ENCODE measurements at places on chromosomes 2 and 18.

DNA sequence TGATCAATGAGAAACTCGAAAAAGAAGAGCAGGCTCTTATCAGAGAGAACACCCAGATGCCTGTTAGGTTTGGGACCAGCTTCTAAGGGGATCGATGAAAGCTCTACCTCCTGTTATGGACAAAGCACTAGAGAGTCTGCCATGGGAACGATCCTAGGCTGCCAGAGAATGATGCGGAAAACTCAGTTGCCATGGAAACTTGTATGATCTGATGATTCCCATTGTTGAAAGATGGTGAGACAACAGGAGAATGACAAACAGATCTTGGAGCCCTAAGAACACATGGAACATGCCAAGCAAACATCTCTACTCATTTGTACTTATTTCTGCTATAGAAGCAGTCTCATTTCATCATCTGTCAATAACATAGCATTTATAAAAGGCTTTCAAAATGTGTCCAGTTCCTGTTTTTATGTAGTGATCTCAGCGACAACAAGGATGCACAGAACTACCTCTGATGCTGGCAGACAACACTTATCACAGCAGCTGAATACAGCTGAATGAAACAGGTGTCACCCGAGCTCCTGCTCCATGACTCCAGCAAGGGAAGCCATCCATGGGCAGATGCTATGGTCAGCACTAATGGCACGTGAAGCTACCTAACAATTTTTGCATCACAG lies 59.6 kb downstream of the NCKAP5 start:
- no peak for DNase-seq

DNA sequence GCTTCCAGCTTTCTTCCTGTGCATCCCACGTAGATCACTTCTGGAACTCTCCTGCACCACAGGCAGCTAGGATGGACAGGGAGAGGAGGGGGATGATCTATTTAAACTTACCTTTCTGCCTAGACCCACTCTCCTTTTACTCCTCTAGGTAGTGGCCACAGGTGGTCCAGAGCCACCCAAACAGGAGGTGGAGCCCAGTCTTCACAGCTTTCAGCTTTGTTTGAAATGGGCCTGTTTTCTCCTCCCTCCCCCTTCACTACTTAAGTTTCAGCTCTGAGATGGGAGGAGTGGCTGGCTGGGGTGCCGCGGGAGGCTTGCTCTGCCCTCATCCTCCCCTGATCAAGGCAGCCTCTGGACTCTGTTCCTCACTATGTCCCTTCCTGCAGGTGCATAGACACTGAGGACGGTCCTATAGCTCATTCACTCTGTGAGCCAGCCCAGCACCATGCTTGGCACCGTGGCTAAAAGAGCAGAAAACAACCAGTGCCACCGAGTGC lies 12.6 kb upstream of the CELF4 start:
- no peak for DNase-seq

DNA sequence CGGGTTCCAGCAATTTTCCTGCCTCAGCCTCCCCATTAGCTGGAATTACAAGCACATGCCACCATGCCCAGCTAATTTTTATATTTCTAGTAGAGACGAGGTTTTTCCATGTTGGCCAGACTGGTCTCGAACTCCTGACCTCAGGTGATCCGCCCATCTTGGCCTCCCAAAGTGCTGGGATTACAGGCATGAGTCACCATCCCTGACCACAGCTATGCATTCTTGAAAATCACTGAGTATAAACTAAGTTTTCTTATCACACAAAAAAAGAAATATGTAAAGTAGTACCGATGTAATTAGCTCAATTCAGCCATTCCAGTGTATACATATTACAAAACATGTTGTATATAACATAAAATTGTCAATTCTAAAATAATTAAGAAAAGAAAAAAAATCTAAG lies 232.7 kb downstream of the MBD2 start:
- DNase-seq: no peak

- DNase-seq: no peak
These were observed 21.2 kb downstream of the PARD3B start for GRCh38 chr2:204566439-204566838.

- no peak for DNase-seq
These were observed 73.6 kb downstream of the EN1 start for GRCh38 chr2:118773826-118774225.

DNA sequence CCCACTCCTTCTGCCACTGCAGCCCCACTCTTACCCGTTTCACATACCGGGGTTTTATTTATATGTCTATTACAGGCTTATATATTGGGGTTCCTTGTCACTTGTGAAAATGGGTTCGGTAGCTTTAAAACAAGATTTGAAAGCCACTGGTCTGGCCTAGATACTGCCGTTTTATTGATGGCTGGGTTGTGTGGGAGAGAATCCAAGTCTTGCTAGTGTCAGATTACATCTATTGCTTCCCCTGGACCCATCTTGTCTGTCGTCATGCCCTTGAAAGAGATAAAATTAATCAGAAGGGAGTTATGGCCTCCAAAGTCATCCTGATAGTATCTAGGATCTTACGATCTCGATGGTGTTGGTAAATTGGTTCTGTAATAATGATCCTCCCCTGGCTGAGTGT lies 79.4 kb downstream of the EIPR1 start:
- DNase-seq: no peak

DNA sequence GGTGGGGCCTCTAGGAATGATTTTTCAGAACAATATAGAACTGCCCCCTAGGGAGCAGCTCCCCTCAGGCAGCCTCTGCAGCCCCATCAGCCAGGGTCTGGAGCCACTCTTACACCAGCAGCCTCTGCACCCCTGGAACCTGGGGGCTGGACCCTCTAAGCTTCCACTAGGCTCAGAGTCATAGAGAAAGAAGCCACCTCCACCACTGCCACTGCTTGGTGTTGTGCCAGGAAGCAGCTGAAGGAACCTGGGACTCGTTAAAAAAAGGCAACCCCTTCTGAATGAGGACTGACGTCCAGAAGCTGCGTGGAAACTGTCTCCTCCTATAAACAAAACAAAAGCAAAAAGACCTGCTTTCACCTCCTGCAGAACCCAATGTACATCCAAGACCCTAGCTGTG lies 98.1 kb upstream of the HS6ST1 start:
- no peak for DNase-seq

- no peak for DNase-seq
These were observed 67.1 kb downstream of the DIS3L2 start for GRCh38 chr2:232028631-232029030.

- no peak for DNase-seq
These were observed 285.3 kb downstream of the SOX11 start for GRCh38 chr2:5977477-5977876.

GRCh38 chr2:58065248-58065647 lies 18.6 kb downstream of the VRK2 start:
- no peak for DNase-seq

- no peak for DNase-seq
These were observed 20.7 kb upstream of the GYPC start for GRCh38 chr2:126635281-126635680.

GRCh38 chr2:39834426-39834825 lies 55.4 kb upstream of the THUMPD2 start:
- DNase-seq: no peak

GRCh38 chr2:160269365-160269764 lies 69.3 kb upstream of the ITGB6 start:
- no peak for DNase-seq

DNA sequence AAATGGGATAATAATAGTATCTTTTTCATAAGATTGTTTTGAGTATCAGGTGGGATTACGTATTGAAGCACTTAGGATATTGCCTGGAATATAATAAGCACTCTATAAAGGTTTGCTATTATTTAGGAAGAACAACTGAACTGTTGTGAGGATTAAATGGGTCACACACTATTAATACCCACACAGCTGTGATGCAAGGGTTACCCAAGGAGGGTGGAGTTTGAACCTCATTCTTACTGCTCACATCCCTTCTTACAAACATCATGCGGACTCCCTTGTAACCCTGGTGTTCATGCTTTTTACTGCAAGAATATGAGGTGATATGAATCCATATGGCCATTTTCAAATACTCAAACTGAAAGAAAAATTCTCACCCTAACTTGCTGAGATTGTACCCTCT lies 113.5 kb downstream of the KCTD1 start:
- no peak for DNase-seq

GRCh38 chr2:197777823-197778407 lies 7.2 kb downstream of the BOLL start:
- DNase-seq: peak; percentile 17

GRCh38 chr2:231601356-231602229 lies 8.9 kb downstream of the TEX44 start:
- DNase-seq: peak; percentile 59

DNA sequence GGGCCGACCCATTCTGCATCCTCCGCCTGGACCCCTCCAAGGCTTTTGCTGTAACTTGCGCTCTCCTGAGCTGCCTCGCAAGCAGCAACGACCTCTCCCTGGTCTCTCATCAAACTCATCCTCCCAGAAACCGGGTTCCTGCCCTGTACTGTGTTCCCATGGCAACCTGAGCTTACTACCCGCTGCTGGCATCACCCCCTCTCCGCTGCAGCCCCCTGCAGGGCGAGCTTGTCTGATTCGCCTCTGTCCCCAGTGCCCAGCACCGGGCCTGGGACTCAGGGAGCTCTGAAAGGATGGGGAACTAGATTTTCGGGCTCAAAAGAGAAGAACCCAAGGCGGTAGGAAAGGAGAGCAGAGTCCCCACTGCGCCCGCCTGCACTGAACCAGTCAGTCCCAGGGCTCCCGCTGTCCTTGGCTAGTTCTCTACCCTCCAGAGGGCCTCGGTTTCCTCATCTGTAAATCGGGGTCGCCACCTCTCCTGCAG lies 463 bp downstream of the HS1BP3 start:
- peak; percentile 36 for DNase-seq

GRCh38 chr2:207895274-207895860 lies 125.7 kb upstream of the FZD5 start:
- DNase-seq: no peak

DNA sequence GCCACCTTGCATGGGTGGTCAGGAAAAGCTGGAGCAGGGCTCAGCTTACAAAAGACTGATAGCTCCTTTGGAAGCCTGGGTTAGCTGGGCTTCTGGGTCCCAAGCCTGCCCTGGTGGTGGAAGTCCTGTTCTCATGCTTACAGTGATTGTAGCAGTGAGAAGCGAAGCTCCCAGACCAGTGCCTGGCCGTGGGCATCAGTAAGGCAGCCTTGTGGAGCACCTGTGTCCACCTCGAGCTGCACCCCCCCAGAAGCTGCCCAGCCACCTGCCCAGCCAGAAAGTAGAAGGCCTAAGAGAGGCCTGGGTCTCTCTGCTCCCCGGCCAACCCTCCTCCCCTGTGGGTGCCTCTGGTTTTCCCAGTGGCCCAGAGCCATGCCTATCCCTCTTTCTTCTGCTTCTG lies 10.5 kb downstream of the GLI2 start:
- DNase-seq: no peak

- no peak for DNase-seq
These were observed 167.4 kb downstream of the C1D start for GRCh38 chr2:67895227-67895941.

- no peak for DNase-seq
These were observed 112.8 kb downstream of the UPP2 start for GRCh38 chr2:158214431-158214830.

DNA sequence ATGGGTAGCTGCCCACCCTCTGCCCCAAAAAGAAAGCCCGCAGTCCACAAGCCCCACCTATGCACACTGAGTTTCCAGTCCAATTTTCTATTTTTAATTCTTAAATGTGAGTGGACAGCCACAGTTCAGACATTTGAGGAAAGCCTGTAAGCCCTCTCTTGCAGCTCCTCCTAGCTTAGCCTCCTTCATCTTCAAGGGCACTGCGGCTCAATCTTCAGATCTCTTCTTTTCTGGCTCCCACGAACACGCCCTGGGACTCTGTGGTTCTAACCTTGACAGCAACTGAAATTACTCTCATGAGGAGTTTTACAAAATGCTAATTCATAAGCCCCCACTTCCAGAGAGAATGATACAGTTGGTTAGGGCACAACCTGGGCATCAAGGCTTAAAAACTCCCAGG lies 144.0 kb downstream of the MSH2 start:
- no peak for DNase-seq

DNA sequence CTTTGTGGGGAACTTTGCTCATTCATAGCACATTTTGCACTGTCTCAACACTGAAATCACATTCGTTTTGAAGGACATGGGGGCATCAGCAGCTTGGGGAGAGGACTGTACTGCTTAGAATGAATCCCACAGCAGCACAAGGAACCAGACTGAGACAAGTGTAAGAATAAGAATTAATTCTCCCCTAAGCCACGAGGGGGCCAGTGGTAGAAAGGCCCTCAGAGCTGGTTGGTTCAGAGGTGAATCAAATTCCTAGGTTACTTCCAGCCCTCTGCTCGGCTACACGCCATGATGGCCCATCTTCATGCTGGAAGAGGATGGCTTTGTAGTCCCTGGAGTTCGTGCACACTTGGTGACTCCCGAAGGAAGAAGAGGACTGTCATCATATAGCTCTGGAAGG lies 12.0 kb upstream of the MC5R start:
- DNase-seq: no peak

DNA sequence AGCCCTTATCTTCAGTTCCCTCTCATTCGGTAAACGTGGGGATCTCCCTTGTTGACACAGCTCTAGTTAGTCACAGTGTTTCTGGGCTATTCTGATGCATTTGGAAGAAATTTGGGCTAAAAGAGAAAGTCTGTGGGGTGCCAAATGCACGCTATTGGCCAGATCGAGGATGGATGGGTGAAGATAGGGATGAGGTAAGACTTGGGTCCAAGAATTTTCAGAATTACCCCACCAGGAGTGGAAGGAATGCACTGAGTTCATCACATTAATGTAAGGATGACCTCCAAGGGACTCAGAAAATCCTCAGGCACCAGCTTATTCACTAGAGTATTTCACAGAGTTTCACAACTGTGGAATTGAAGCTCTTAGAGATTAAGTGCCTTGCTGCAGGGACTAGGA lies 49.3 kb downstream of the NRP2 start:
- no peak for DNase-seq

DNA sequence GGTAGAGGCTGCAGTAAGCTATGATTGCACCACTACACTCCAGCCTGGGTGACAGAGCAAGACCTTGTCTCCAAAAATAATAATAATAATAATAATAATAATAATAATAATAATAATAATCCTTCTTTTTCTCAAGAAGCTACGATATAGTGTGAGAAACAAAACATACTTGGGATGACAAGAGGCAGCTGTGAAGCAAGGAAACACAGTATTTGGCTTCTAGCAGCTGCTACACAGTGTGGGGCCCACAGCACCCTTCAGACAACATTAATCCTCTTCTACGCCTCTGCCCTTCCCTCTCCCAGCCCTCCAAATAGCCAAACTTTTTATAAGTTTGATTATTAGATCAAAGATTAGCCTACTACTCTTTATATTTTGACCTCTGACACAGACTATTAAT lies 62.2 kb downstream of the MYOM1 start:
- DNase-seq: no peak

DNA sequence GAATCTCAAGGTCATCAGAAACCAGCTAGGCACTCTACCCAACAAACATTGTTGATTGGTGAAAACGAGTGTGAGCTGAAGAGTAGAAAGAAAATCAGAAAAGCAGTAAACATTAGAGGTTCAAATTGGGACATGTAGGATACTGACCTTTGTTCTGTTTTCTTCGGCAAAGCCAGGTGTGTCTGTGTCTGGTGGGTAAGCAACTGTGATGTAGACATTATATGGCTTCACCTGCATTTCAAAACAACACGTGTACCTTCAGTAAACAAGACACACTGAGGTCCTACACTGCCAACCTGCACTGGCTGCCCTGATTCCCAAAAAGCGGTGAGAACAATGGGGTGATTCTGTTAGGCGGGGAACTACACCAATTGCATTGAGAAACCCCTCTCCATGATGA lies 22.7 kb downstream of the KDSR start:
- DNase-seq: no peak
